ENCODE measurements at places on chromosomes 2 and 18.

GRCh38 chr2:159941729-159942128 lies 120.7 kb downstream of the PLA2R1 start:
- no peak for DNase-seq

- no peak for DNase-seq
Observed at GRCh38 chr2:23376075-23376474, 8.9 kb upstream of the KLHL29 start.

GRCh38 chr2:74862020-74862964 lies 28.4 kb downstream of the HK2 start:
- no peak for DNase-seq

- DNase-seq, result peak; percentile 12
Observed at GRCh38 chr18:56748698-56749268, 97.6 kb downstream of the WDR7 start.

- no peak for DNase-seq
Observed at GRCh38 chr18:2135309-2135708, 436.0 kb downstream of the METTL4 start.

DNA sequence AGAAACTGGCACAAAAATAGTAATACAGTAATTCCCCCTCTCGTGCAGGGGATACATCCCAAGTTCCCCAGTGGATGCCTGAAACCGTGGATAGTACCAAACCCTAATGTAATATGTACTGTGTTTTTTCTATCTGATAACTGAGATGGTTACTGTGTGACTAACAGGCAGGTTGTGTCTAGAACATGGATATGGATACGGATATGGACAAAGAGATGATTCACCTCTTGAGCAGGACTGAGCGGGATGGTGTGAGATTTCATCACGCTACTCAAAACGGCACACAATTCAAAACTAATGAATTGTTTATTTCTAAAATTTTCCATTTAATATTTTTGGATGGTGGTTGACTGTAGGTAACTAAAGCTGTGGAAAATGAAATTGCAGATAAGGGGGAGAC lies 3.4 kb downstream of the MBD1 start:
- no peak for DNase-seq

DNA sequence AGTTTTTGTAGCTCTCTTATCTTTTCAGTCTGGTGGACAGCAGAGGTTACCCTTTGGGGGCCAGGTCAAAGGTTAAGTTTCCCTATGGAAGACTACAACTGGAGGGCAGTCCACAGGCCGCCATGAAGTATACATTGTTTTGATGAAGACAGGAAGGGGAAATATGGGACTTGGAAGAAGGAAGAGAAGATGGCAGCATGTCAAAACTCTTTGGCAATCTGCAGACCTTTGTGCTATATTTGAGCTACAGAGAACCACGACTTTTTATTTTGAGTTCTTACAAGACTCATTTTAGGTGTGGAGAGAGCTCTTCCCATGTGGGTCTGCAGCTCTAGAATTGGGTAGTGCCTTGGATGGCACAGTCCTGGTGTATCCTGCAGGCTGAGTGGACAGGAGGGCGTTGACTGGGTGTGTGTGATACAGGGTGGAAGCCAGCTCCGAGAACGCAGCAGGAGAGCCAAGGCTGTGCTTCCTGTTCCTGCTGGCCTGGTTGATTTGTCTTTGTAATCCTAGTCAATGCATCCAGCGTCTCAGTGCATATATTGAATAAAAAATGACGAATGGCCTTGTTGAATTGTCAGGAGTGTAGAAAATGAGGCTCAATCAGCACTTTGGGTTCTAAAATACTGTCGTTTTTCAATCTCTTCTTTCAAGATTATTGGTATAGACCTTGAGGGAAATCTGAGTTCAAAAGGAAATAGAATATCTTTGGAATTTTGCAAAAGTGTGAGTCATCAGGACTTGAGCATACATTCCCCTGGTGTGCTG lies 11.5 kb downstream of the ITGA6 start:
- DNase-seq, result no peak

GRCh38 chr2:241946306-241947003 lies 76.9 kb downstream of the RTP5 start:
- DNase-seq, result no peak

GRCh38 chr2:224601923-224602322 lies 16.8 kb upstream of the CUL3 start:
- no peak for DNase-seq

DNA sequence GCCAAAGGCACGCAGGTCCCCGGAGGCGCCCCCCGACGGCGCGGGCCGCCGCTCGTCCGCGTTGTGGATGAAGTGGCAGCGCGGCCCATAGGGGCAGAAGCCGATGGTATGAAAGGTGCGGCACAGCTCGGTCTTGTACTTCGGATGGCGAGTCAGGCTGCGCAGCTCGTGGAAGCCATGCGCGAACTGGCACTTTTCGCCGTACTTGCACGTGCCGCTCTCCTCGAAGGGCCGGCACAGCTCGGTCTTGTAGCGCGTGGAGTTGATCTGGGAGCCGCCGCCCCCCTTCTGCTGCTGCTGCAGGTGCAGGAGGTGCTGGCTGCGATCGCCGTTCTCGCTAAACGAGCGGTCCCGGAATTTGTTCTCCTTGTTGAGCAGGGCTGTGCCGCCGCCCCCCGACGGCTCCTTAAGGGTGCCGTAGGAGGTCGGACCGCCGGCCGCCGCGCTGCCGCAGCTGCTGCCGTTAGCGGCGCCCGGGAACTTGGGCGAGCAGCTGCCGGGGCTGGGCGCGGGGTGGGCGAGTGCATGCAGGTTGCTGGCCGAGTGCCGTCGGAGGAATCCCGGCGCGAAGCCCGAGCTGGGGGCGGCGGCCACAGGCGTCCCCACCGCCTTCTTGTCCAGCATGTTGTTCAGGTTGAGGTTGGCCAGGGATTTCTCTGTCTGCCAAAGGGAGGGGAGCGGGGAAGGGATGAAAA lies 1.2 kb downstream of the ZFP36L2 start:
- no peak for DNase-seq

- no peak for DNase-seq
Observed at GRCh38 chr2:28342081-28342967, 50.3 kb upstream of the FOSL2 start.

DNA sequence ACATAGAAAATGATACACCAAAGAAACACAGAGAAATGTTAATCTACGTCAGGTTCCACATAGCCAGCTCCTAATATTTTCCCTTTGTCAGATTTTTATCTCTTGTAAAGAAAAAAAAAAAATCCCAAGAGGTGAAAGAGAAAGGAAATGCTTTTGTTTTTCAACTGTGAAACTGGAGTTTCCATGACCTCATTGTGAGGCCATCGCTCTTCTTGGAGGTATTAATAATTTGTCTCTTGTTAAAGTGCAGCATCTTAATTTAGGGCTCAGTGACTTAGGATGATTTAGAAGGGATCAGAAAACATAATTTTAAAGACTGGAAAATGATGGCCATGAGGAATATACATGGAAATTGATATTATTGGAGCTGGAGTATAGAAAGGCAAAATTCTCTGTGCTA lies 21.7 kb downstream of the ARHGAP28 start:
- DNase-seq, result no peak

- DNase-seq, result no peak
Observed at GRCh38 chr2:40202798-40203400, 249.0 kb downstream of the SLC8A1 start.

DNA sequence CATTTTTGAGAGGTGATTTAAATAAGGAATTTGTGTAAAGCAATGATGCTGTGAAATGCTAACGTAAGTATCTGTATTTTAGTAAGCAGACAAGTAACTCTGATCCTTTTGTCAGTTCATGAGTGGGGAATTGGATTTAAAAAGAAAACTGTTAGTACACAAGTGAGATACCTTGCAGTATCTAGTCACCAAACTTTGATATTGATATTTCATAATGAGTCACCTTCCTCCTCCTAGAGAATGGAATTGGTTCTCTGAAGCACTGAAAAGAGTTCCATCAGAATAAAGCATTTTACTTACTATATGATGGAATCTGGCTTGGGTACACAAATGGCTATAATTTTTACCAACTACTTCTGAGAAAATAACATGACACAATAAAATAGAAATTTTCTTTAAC lies 232.2 kb downstream of the ZNF804A start:
- no peak for DNase-seq

GRCh38 chr2:10378189-10378588 lies 69.9 kb downstream of the ODC1 start:
- DNase-seq, result no peak

- DNase-seq, result no peak
Observed at GRCh38 chr18:27728659-27729058, 448.3 kb downstream of the CDH2 start.

GRCh38 chr2:3703757-3704355 lies 481 bp downstream of the DCDC2C start:
- peak; percentile 22 for DNase-seq

GRCh38 chr2:227846831-227847230 lies 24.6 kb upstream of the DAW1 start:
- DNase-seq, result no peak

DNA sequence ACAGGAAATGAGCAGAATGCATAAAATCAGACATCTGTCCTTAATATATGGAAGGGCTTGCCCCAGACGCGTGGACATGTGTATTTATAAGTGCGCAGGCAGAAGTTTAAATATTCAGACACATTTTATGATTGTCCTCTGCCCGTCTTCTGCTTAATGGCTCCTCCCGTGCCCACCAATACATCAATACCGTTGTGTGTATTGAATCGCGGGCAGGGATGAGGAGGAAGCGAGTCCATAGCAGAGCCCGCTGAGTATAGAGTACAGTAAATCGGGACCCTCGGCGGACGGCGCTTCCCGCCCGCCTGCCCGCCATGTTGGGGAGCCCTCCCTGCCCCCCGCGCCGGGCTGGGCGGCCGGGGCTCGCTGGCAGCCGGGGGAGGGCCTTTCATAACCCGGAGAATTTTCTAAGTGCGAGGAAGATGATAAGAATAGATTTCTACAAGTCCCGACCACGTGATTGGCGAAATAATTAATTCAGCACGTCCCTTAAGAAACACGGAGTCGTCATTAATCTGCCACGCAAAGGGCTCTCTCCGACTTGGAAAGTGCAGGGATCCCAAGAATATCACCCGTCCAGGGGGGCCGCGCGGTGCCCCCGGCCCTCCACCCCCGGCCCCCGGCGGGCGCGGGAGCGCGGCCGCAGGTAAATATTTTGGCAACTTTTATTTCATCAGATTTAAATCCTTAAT lies at the start of gene HOXD3:
Gene HOXD3 (plus strand): TSS at position 501 of the 692 bp plus-strand sequence. CDS start 11,808 bp downstream, outside the sequence.
- DNase-seq, result no peak

- DNase-seq, result no peak
Observed at GRCh38 chr2:209671020-209671680, 100.5 kb upstream of the UNC80 start.

GRCh38 chr2:226839161-226839560 lies 3.3 kb downstream of the RHBDD1 start:
- DNase-seq, result no peak
